ENCODE measurements at places on chromosomes 13 and 19.

- no peak for DNase-seq
These were observed 661.7 kb upstream of the SLITRK1 start for GRCh38 chr13:84543962-84544361.

DNA sequence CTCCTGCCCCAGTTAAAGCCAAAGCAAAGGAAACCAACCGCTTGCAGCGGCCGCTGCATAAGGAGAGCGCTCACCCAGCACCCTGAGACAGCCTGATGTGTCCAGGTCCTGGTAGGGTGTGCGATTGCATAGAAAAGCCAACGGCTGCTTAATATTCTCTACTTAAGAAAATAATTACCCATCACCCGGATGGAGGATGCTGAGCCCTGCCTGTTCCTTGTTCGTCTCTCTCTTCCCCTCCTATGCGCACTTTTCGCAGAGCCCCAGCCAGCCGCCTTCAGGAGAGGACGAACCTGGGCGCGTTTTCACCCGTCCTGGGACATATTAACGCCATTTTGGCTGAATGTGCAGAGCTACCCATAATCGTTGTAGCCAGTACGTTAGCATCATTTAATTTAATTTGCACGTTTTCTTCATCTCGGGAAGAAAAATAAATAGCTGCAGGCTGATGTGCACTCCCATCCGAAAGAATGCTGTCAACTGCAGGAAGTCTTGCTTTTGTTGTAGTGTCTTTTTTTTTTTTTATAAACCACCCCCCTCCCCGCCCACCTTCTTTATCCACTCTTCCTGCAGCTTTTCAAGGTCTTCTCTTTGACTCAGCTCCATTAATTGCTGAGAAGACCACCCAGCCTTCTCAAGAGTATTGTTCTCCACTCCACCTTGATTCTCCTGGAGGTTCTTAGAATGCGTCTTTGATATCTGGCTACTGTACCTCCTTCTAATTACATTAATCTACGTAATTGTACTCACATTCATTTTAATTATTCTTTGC is 214.5 kb downstream of the TEX29 start:
- no peak for DNase-seq

DNA sequence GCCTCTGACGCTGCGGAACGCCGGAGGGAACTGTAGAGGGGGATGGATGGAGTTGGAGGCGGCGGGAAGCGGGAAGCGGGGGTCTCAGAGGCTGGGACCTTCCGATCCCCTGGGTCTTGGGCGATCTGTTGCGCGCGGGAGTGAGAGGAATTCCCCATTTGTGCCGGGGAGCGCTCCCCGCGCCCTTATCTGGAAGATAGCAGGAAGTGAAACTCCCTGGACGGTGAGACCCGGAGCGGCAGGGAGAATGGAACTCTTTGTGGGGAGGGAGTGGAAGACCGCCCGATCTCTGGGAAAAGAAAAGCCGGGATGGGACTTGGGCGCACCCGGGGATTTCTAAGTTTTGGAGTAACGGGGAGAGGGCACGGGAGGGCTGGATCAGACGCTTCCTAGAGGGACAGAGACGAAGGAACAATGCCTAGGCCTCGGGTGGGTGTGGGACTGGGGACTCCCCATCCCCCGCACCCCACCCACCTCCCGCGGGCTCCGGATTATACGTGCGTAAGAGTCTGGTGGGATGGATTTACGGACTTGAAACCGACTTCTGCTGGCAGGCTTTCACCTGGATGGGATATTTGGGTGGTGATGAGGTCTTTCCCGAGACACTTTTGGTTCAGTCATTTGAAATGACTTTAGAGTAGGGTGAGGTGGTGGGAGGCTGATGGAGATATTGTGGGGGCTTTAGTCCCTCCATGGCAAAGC is 495 bp downstream of the LSR start:
- peak; percentile 58 for DNase-seq

- DNase-seq: no peak
These were observed 69.2 kb downstream of the DHRS12 start for GRCh38 chr13:51734786-51735185.

DNA sequence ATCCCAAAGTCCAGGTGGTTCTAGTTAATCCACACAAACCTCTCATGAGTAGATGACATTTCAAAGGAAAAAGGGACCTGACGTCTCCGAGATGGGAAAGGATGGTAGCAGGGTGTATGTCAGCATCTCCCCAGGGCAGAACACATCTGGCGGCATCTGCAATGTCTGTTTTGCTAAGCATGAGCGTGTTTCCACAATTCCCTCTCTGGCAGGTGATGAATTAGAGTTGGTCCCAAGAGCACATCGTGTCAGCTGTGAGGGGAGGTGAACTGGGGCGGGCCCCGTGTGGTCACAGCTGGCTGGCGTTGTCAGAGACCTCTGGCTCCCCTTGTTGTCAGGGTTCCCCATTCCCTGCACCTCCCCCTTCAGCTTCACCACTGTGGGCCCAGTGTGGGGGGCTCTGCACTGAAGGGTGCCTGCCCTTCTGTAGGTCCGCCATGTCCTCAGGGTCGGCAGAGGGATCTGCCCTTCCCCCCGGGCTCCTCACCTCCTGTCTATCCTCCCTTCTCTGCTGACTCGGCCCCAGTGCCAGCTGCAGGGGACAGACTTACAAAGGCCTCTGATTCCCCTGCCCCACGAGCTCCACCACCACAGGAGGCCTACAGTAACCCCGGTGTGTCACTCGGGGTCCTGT is 58.2 kb downstream of the CDADC1 start:
- DNase-seq: peak; percentile 17

GRCh38 chr13:32537580-32538142 is 934 bp downstream of the N4BP2L2 start:
- no peak for DNase-seq

- no peak for DNase-seq
These were observed 868.0 kb downstream of the SLITRK6 start for GRCh38 chr13:84931264-84931663.

DNA sequence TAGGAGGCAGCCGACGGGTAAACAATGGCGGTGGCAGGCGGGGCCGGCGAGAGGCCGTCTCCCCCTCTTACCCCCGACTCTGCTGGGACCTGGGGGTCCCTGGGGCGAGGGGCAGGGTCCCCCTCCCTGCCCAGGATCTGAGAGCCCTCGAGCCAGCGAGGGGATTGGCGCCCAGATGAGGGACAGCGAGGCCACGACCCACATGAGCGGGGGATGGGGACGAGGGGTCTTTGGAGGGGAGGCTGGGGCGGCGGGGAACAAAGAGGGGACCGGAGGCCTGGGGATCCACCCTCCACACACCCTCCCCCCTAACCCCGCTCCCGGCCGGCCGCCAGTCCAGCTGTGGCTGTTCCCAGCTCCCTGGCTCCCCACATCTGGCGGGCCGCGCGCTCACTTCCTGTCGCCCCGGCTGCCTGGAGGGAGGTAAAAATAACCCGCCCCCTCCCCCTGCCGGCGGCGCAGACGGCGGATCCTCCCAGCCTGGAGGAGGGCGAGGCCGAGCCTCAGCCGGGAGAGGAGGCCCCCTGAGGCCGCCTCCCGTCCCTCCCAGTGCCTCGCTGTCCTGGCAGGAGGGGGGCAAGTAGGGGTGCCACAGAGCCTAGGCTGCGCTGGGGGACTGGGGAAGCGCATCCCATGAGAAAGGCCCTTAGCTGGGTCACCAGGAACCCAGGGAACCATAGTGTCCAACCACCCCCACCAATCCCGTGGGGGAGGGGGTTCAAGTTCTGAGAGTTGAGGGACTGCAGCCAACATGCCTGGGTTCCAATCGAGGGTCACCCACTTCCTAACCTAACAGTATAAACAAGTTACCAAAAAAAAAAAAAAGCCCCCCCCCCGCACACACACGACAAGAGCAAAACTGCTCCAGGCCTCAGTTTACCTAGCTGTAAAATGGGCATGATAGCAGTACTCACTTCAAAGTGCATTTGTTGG is 29.3 kb upstream of the NANOS3 start:
- DNase-seq: peak; percentile 77

- DNase-seq: no peak
These were observed 52.1 kb downstream of the ATP8A2 start for GRCh38 chr13:25423831-25424230.

DNA sequence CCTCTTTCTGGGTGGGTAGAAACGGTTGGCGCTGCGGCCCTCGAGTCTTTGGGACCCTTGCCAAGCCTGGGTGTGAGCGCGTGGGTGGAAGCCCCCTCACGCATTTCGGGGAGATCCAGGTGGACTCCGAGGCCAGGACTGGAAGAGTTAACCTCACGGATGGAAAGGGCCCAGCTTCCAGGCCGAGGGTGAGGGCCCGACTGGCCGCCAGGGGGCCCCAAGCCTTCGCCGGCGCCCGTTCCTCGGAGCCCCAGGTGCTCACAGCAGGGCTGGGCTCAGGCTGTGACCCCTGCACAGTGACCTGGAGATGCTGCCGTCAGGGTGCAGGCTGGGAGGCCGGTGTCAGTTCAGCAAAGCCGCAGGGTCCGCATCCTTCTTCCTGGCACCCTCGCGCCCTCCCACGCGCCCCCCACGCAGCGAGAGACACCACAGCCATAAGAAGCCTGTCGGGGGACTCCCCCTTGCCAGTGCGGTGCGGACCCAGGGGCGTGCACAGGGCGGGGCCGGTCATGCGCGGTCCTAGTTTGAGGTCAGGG is 34.2 kb upstream of the TMEM255B start:
- peak; percentile 73 for DNase-seq

- no peak for DNase-seq
These were observed 9.8 kb downstream of the ZNF229 start for GRCh38 chr19:44438441-44438840.

- no peak for DNase-seq
These were observed 183.4 kb downstream of the USP12 start for GRCh38 chr13:26988059-26988769.

- no peak for DNase-seq
These were observed 4.4 kb downstream of the GADD45GIP1 start for GRCh38 chr19:12952488-12953137.

DNA sequence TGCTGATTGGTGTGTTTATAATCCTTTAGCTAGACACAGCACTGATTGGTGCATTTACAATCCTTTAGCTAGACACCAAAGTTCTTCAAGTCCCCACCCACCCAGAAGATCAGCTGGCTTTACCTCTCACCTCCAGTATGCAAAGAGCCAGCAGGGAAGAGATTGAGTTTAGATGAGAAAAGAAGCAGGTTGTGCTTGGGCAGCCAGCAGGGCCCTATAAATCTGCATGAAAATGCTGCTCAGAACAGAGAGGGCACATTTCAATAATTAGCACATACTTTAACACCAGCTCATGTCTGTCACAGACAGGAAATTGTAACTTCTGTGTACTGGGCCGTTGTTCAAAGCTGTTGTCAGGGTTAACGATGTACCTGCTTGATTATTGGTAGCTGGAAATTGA is 1204.3 kb downstream of the UQCRFS1 start:
- no peak for DNase-seq

DNA sequence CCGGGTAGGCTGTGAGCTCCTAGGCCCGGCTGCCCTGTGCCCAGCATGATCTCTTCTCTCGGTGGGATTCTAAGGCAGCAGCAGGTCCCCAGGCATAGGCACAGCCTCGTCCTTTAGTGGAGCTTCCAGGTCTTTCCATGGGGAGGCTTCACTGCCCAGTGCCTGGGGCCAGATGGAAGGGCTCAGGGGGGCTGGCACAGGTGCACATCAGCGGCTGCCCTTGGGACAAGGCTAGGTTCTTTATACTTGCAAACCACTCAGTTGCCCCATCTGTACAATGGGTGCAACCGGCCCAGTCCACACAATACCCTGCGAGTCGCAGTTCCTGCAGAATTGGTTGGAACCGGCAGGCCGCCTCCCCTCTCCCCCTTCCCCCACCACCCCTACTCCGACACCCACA is 14.2 kb downstream of the KCTD15 start:
- no peak for DNase-seq

DNA sequence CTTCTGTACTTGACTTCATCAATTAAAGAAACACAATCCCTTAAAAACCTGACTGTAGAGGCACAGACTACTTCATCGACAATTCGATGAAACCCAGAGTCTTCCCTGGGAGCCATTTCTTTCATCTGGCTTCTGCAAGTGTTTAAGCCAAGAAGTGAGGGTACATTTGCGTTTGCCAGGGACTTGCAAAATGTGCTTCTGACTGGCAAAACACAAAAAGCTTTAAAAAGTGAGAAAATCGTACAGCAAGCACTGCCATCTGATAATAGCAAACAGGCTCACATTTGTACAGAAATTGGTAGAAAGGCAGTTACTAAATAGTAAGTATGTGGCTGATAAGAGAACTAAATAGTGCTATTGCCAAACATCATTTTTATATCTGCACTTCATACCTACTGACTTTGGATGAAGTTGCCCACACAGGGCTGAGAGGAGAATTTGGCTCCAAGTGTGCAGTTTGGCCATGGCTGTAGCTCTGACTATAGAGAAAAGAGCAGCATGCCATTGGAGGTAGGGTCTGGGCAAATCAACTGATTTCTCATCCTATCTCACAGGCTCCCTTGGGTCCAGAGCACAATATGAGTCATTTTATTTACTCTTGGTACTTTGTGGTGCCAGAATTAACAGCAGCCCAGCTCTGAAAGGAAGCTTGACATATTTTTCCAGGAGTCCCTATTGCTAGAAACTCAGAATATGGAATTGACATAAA is 358.1 kb downstream of the OXGR1 start:
- no peak for DNase-seq

DNA sequence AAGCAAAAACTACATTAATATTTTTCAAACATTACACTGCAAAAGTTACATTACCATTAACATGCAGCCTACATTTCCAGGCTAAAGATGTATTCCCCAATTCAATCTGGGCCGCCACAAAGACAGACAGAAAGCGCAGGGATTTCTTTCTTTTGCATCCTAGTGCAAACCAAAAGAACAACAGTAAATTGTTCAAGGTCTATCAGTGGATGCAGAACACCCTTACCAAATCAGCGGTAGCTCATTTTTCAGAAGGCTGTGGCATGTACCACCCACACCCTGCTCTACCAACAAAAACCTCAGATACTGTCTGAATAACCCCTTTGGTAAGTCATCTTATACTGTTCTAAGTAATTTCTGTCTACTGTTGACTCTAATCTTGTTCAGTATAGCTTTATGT is 3.6 kb downstream of the TPT1 start:
- no peak for DNase-seq

DNA sequence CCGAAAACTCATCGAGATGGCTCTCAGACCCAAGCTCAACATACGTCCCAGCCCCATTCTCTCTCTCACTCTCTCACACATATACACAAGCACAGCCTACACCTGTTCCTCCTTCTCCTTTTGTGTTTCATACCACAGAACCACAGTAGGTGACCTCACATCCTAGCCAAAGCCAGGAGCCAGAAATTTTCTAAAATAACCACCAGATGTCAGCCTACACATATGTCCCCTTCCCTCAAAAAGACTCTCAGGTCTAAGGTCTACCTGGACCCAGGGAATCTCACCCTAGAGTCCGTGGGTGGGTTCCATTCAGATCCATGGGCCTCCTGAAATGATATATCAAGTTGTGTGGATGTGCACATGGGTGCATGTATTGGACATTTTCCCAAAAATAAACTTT is 104.2 kb upstream of the IPO5 start:
- DNase-seq: no peak

DNA sequence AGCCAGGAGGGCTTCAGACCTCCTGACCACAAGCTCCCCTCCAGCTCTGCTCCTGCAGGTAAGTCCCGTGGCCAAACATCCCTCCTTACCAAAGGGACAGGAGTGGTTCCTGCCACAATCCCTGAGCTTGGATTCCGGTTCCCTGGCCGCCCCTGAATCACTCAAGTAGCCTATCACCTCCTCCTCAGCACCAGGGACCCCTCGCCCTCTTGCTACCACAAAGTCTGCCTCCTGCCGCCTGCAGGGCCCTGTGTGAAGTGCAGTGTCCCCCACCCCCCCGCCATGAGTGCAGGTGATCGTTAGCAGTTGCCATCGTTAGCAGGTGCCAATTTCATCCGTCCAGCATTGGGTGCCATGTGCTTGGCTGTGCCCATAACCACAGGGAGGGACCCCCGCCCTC is 40.8 kb upstream of the RANBP3 start:
- no peak for DNase-seq

Data from germinal center (tissue), 1 donor.